ENCODE measurements at places on chromosomes 3 and 15. TPM values are rescaled to one million over a fixed set of nuclear protein-coding genes. Genes with fewer than 3 reads are reported as not detected.

GRCh38 chr3:194072097-194072428 is 63.9 kb upstream of the HES1 start:
- DNase-seq = no peak

ZNF770 gene
- 25.5 TPM for total RNA-seq

SCAANT1 gene
- not detected for total RNA-seq

IFT122 gene
- total RNA-seq = 30.8 TPM

MYO5C gene
- total RNA-seq = 15.3 TPM

GRCh38 chr3:171901615-171902312 is 58.6 kb downstream of the TMEM212 start:
- DNase-seq = no peak

GRCh38 chr3:150079029-150079739 is 108.5 kb upstream of the PFN2 start:
- peak; percentile 70 for DNase-seq

DNA sequence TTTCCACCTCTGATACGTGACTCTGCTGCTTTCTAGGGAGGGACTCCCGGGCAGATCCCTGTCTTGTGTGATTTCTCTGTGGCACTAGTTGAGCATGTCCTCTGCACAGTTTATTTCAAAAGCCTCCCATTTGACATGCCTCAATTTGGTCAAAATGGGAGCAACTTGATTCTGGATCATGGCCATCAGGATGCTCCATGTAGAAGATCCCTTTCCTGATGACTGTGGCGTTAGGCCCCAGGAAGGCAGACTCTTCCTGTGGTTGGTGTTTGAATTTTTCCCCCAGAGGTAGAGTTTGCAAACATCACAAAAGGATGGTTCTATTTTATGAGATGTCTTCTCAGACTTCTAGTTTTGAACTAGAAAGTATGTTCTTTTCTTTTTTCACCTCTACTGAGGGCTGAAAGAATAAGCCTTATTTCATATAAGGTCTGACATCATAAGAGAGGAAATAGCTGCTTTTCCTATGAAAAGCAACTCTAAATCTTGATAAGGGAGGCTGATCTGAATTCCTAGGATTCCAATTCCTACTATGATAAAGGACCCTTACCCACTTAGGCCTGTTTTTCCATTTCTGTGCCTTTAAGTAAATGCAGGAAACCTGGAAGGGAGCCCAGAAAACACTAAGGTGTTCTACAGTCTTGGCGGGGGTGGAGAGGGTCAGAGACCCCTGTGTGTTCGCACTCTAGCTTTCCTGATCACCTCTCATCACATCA is 243.8 kb upstream of the CHRM5 start:
- no peak for DNase-seq

MGA gene
- 46.6 TPM for total RNA-seq

ACTC1 gene
- 107 TPM for total RNA-seq

GRCh38 chr3:25177041-25177440 is 251.0 kb upstream of the RARB start:
- DNase-seq = no peak

DNA sequence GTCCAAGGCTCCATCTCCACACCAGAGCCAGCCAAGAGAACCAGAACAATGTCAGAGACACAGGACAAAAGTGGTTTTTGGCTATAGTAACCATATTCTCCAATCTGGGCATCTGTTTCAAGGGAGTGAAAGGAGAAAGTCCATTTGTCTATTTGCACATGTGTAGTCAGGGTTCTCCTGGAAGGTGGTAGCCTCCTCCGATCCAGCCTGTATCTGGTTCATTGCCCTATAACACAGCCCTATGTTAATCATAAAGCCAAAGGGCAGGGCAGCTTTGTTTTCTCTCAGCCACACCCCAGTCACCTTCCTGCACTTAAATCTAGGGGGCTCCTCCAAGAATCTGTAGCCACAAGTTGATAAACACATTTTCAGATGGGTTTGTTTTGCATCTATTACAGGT is 128.1 kb upstream of the ADPGK start:
- no peak for DNase-seq

- DNase-seq = no peak
Measured at GRCh38 chr15:86557018-86557550, 477.4 kb downstream of the AGBL1 start.

- DNase-seq = peak; percentile 37
Measured at GRCh38 chr3:13493867-13494441, 13.8 kb downstream of the HDAC11 start.

DNA sequence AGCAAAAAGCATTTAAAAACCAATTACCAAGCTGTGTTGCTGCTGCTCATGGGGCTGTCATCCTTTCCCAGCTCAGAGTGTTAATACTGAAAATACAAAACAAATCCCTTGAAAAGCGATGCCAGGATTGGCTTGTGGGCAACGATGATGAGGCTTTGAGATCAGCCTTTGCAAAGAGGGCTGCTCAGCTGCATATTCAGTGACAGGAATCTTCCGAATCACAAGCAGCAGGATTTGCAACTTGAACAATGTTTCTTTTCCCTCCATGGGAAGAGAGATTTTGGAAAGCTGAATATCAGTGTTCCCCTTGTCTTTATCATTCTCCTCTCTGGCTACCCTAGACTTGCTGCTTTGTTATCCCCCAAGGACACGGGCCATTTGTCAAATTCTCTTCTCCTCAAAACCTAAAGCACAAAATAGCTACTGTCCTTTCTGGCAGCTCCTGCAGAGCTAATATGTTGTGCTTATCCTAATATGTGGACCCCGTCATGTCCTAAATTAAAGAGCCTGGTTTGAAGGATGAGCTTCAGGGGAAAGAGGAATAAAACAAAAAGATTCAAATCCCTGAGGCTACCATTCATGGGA is 375.8 kb downstream of the GAP43 start:
- no peak for DNase-seq

- no peak for DNase-seq
Measured at GRCh38 chr3:150371741-150372254, 36.3 kb upstream of the TSC22D2 start.

ADAMTS9 gene
- total RNA-seq = 212 TPM

DNA sequence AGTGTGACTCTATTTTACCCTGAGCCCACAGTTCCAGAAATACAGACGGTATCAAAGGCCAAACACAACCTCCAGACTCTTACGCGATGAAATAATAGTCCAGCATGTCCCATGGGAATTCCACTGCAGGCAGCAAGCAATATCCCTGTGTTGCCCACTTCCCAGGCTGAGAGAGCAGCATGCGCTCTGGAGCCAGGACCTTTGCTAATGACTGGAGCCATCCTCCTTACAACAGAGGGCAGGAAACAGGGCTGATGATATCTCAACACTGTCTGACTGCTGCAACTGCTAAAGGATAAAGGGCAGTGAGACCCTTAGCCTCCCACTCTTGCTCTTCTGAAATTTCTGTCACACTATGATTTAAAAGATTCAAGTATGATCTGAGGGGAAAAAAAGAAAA is 34.8 kb downstream of the MCF2L2 start:
- DNase-seq = no peak

- no peak for DNase-seq
Measured at GRCh38 chr3:82012775-82013174, 251.3 kb upstream of the GBE1 start.

EXD1 gene
- not detected for total RNA-seq

POLR2M gene
- 119 TPM for total RNA-seq

- DNase-seq = no peak
Measured at GRCh38 chr15:66433726-66434125, 47.0 kb downstream of the MAP2K1 start.

DNA sequence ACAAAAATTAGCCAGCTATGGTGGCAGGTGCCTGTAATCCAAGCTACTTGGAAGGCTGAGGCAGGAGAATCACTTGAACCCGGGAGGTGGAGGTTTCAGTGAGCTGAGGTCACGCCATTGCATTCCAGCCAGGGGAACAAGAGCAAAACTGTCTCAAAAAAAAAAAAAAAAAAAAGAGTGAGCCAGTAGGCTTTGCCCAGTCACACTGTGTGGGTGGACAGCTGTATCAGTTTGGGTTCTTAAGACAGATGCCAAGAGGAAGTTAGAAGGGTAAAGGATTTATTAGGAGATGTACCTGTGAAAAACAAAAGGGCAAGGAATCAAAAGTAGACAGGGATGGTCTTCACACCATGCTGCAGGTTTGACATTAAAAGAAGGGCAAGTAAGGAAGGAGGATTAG is 86.1 kb upstream of the CGNL1 start:
- DNase-seq = no peak

DNA sequence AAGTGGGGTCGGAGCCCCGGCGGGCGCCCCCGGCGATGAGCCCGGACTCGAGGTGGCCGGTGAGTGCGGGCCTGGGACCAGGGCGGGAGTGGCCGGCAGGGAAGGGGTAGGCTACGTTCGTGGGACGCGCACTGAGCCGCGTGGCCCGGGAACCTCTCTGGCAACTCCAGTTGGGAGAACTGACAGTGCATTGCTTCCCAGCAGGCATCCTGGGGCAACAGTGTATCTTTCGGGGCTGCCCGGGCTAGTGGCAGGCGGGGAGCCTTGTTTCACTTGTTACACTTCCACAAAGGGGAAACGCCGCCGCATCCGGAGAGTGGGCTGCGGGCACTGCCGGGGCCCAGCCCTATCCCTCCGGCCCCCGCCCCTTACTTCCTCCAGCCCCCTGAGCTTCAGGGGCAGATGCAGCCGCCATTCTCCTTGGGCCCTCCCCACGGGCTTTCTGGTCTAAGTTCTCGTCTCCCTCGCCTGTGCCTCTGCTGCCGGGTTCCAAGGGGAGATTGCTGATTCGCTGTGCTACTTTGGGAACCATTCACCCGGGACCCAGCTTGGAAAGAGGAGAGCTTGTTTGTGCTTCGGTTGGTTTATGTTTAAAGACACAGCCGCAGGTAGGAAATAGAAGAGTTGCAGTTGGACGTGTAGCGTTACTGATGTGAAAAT is 675 bp downstream of the BRPF1 start:
- peak; percentile 69 for DNase-seq

GOLGA6C gene
- not detected for total RNA-seq

ARHGEF26 gene
- total RNA-seq = 16.4 TPM

- DNase-seq = no peak
Measured at GRCh38 chr3:16509721-16510619, 3.5 kb downstream of the RFTN1 start.

GRCh38 chr15:66936109-66936860 is 129.1 kb upstream of the SMAD3 start:
- no peak for DNase-seq

GRCh38 chr15:87118846-87119245 is 1039.2 kb downstream of the AGBL1 start:
- DNase-seq = no peak

DNA sequence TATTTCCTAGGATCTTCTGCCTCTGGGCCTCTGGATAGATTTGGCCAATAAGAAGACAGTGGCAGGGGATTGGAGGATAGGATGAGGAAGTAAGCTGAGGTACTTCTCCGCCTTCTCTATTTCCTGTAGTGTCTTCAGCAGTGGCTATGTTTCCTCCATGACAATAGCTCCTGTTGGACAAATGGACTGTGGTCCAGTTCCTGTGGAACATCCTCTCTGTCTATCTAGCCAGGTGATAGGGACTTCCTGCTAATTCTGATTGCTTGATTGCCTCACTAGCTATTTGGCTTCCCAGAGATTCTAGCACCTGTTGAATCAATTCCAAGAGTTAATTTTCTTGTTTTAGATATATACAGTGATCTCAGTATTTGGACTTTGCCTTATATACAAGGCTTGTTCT is 456.2 kb upstream of the NECTIN3 start:
- no peak for DNase-seq

DNA sequence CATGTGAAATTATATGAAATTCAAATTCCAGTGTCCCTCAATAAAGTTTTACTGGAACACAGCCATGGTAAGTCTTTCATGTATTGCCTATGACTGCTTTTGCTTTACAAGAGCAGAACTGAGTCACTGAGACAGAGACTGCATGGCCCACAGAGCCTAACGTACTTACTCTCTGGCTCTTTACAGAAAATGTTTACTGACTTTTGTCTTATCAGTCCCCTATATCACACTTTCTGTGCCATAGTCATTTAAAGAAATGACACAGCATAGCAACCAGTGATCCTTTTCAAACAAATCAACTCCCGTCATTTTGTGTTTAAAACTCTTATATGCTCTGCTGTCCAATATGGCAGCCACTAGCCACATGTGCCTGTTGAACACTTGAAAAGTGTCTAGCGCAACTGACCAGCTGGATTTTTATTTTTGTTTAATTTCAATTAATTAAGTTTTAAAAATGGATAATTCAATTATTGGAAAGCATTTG is 129.7 kb upstream of the CDIN1 start:
- no peak for DNase-seq

CDCP1 gene
- 8.9 TPM for total RNA-seq

- DNase-seq = no peak
Measured at GRCh38 chr3:46070595-46071093, 43.4 kb upstream of the XCR1 start.

DNA sequence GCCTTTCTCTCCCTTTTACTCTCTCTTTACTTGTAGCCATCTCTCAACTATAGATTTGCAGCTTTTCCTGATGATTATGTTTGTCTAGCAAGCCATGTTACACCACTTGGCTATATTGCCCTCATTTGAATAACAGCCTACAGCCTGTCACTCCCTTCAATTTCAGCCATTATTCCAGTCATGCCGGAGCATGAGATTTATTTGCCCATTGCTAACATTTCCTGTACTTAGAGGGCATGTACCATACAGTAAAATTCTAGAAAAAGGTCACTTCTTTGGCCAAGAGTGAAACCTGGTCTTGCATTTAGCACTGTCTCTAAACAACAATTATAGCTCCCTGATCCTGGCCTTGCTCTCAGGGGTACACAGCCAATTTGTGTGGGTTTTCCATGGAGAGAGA is 221.7 kb upstream of the TMC3 start:
- DNase-seq = no peak

ITPR1 gene
- 227 TPM for total RNA-seq

DNA sequence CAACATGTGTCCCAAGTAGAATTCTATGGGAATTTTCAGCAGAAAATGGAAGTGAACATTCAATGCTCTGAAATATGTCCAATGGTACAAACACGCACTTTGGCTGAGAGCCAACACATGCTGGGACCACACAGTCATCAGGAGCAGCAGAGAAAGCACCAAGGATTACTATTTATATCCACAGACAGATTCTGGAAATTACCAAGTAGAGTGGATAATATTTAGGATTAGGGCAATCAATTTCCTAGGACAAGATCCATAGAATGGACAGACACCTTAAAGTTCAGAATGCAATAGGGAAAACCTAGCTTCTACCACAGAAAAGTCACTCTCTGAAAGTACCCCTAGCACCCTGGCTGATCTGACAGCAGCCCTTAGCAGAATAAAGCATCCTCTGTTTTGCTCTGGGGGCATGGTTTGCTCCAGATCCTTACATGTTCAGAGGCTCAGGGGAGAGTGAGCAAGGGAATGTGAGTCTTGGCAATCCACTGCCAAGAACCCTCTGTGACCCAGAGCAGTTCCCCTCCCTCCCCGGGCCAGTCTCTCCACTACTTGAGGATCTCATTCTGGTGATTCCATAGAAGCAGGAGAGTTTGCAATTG is 206.0 kb upstream of the WNT5A start:
- no peak for DNase-seq

MME gene
- total RNA-seq = 3.1 TPM

DNA sequence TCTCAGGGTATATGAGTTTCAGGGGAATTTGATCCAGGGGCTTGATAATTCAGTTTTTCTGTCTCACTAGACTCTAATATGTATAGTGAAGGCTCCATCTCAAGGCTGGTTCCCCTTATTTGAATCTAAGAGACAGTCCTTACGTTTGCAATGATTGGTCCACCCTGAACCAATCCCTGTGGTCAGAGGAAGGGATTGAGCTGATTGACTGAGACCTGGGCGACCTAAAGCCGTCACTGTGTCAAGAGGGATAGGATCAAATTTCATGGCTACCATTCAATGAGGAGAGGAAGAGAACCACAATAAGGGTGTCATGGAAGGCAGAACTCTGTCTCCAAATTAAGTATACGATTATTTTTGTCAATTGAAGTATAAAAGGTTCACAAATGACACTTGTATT is 16.3 kb downstream of the NUDT16 start:
- DNase-seq = no peak

AGBL1 gene
- 0.21 TPM for total RNA-seq

Measured in aorta (tissue), 5 donors.